Eye (tissue), 1 donor: ENCODE measurements at places on chromosomes 1 and 21.
A peak's percentile ranks its signal among the peaks of the same experiment; 100 is the strongest.

DNA sequence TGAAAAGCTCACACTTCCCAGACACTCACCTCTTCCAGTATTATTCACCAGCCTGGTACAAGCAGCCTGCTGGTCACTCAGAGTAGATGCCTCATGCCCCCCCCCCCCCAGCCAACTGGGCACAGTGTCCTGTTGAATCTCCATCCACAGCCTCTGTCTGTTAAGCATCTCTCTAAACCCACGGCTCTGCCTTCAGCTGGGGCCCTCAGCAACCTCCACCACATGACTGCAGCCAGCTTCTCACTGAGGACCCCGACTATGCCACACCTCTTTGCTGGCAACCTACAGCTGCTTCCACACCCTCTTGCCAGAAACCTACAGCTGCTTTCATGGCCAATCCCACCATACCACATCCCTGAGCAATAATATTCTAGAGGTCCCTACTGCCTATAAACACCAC is 113.1 kb downstream of the RHOU start:
- no peak for DNase-seq

- no peak for DNase-seq
Measured at GRCh38 chr1:17586172-17586964, 46.9 kb downstream of the ARHGEF10L start.

GRCh38 chr1:178688244-178688643 is 36.8 kb upstream of the RALGPS2 start:
- DNase-seq: no peak

GRCh38 chr1:1166642-1167397 is 6.9 kb upstream of the TTLL10 start:
- DNase-seq: peak; percentile 21

- DNase-seq: peak; percentile 38
Measured at GRCh38 chr1:40648928-40649591, 16.4 kb downstream of the RIMS3 start.
